ENCODE measurements at places on chromosomes 2 and 18.
A peak's percentile ranks its signal among the peaks of the same experiment; 100 is the strongest.

DNA sequence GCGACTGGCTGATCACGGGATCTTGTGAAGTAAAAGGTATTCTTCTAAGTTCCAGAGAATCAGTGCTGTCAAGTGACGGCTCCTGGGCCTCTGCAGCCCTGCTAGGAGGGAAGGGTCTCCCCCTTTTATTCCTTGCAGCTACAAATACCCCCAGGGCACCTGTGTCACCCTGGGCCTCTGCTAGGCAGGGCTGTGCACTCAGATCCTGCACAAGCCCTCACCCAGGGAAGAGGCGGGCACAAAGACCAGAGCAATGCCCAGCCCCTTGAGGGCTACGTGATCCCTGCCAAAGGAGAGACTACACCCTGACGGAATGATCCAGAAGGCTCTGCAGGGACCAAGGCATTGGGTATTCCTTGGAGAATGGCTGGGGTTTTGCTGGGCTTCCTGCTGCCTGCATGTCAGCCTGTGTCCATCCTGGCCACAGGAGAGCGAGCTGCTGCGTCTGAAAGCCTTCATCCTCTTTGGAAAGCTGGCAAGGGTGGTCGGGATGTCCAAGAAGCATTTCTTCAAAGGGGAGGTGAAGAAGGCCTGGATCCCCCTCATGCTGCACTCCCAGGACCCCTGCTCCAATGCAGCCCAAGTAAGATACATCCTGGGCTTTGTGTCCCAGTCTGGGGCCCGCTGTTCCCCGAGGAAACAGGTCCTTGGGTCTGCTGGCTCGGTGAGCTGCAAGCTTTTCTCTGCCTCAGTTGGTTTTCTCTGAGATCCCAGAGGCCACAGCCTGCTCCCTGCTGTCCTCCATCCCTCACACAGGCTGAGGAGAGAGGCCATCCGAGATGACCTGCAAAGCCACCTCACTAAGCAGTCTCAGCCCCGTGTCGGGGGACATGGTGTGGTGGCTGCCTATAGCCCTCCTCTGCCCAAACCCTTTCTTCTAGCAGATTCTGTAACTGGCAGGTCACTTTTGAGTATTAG is 24.9 kb downstream of the HJURP start:
- no peak for DNase-seq

- DNase-seq = no peak
Observed at GRCh38 chr2:152459091-152459490, 124.1 kb downstream of the FMNL2 start.

GRCh38 chr2:181810823-181811695 is 80.5 kb upstream of the ITPRID2 start:
- peak; percentile 62 for DNase-seq

GRCh38 chr2:135991861-135992260 is 6.4 kb upstream of the DARS1 start:
- DNase-seq = no peak

- peak; percentile 68 for DNase-seq
Observed at GRCh38 chr2:234291765-234292204, 205.1 kb downstream of the ARL4C start.

DNA sequence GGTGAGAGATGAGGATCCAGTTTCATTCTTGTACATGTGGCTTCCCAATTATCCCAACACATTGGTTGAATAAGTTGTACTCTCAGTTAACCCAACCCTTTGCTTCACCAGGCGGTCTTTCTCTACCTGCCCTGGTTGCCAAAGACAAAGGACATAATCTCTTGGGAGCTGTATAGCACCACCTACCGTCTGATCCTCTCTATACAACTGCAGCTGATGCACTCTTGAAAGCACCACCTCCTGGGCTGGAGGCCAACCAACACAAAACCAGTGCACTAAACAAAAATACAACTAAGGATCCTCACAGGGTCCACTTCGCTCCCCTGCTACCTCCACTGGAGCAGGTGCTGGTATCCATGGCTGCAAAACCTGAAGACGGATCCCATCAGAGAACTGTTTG is 473.6 kb upstream of the NRXN1 start:
- DNase-seq = no peak

- DNase-seq = peak; percentile 48
Observed at GRCh38 chr2:290090-290722, 2.3 kb upstream of the ALKAL2 start.

GRCh38 chr2:24893934-24894333 is 26.1 kb downstream of the ADCY3 start:
- DNase-seq = no peak

GRCh38 chr2:127650041-127650784 is 4.3 kb downstream of the GPR17 start:
- DNase-seq = no peak
